ENCODE measurements at places on chromosomes 13 and 19.

DNA sequence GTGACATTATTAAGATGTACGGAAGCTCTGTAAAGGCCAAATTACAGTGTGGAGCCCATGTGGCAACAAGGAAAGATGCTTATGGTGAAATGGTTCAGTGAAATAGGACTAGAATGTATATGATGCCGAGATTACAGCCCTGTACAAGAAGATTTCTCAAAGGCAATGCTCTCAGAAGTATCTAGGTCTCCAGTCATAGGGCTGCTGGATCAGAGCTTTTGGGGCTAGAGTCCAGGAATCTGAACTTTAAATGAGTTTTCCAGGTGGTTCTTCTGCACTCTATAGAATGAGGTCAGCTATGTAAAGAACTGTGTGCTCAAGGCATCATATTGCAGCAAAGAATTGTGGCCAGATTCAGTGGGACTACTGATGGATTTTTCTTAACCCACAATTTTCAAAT, 75.4 kb upstream of the STK24 start:
- DNase-seq = no peak

DNA sequence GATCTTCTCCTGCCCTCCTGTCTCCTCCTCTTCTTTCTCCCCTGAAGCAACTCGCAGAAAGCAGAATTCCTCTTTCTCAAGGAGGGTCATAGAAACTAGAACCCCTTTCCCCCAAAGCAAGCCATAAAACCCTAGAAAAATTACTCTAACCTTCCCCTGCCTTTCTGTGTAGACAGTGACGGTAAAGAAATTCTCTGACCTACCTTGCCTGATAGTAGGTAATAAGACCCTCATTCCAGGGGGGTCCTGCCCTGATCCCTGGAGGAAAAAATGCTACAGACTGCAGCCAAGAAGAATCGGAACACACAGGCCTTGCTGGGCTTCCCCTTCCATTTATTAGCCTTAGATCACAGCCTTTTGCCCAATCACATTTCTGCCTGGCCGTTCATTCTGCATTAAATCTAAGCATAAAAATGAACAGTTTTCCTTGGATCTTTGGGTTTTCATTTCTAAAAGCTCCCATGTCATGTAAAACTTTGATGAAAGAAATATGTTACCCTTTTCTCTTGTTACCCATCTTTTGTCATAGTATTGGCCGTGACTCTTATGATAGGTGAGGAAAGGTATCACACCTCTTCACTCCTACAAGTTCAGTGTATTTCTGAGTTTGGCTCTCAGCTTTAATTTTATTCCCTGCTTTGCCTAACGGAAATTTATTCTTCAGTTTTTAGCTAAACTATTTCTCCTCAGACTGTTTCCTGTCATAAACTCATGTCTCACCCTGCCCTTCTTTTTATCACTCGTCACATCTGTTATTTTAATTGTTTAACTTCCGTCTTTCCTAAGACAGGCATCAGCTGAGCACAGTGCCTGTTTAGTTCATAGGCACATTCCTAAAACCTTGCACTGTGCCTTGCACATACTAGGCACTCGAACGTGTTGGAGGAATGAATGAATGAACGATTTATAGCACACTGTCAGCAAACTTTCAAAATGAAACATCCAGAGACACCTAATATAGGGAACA, 20.4 kb upstream of the CPB2 start:
- DNase-seq = no peak

DNA sequence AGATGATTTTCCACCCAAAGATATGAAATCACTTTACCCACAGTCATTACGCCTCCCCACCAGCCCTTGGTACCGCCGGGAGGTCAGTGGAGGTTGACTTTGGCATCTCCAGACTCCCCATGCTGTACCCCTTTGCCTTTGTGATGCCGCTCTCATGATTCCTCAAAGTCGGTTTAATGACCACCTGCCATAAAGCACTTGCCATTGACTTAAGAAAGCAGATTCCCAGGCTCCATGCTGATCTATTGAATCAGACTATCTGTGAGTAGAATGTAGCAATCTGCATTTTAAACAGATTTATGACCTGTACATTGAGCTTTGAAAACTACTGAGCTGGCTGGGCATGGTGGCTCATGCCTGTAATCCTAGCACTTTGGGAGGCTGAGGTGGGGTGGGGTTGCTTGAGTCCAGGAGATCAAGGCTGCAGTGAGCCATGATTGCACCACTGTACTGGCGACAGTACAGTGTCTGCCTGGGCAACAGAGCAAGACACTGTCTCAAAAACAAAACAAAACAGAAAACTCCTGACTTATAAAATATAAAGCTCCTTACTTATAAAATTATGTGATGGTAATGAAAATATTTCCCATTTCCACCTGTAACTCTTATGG, 235.2 kb downstream of the KLF5 start:
- no peak for DNase-seq

GRCh38 chr19:46347985-46348384, 1.1 kb downstream of the PPP5C start:
- DNase-seq = no peak

DNA sequence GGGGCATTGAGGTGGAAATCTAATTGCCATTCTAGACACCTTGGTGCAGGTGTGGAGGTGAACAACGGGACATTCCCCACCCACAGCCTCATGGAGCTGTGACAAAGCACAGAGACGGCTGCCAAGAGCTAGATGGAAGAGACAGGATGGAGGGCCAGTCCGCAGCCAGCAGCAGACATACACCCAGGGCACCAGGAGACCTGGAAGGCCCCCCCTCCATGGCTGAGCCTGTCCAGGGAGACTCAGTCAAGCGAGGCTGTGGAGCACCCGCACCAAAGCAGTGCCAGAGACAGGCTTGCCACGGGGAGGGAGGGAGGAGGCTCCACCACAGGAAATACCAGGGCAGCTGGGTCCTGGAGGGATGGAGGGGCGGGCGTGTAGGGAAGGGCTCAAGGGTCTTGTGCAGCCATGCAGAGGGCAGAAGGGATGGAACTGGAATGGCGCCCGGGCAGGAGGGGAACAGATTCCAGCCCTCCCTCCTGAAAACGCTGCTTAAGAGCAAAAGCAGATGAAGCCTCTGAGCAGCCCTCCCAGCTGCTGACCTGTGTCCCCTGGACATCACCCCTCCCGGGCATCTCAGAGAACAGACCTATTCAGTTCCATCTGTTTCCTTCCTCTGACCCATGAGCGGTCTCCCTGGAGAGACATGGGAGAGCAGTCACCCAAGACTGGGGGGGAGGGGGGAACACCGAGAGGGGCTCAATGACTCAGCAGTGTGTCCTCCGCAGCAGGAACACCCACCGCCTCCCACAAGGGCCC, 14.4 kb downstream of the EPS15L1 start:
- DNase-seq = no peak

- DNase-seq = no peak
These were observed 4.5 kb upstream of the OLFM2 start for GRCh38 chr19:9940778-9941177.

- DNase-seq = no peak
These were observed 184.0 kb upstream of the RFC3 start for GRCh38 chr13:33633701-33634545.

DNA sequence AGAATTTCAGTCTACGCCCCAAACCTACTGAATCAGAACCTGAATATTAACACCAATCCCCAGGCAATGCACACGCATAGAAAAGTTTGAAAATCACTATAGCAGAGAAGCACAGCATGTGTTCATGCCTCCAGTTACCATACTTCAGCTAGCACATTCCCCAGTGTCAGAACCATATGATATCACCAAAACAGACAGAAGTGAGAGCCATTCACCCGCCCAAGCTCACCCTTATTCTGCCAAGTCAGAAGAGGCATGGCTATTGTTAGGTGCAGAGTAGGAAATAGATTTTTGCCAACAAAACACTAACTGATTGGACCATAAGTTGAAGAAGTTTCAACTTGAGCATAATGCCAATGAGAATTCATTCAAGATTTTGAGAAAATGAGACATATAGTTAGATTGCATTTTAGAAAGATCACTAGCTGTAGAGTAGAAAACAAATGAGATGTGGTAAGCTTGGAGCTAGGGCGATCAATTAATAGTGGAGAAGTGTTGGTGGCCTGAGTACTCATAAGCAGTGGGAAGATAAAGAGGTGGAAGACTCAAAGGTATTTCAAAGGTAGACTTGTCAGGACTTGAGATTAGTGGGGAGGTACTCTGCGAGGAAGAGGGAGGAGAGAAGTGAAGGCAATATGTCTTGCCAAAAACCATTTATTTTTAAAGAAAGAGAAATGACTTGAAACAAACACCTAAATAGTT, 492.4 kb downstream of the SUCLA2 start:
- DNase-seq = no peak

DNA sequence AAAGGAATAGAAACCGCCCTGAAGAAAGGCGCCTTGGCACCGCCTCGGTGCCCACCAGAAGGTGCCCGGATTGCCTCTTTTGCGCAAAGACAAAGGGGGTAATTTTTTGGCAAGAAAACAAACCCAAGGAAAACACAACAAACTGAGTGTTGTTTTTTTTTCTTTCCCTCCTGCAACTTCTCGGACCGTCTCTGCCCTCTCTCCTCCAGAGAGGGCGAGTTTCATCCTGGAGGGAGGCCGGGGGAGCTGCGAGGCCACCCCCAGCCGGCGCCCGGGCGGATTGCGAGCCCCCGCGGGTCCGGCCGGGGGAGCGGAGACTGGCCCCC, 2.3 kb downstream of the ZNF536 start:
- DNase-seq = no peak

DNA sequence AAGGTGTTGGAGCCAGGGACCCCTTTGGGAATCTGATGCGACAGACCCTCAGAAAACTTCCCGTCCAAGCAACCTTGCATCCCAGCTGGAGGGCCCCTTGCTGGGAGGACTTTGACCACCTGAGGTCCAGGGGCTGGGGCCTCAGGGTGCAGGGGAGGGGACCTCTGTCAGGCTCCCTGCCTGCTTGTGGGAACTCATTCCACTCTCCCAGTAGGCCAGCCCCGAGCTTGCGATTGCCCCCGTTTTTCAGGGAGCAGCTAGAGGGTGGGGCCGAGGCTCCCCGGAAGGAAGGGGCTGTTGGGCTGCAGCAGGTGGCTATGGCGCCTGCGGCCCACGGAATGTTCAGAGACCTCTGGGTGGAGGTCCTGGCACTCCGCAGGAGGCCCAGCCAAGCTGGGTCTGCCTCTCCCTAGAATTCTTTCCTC, 2.8 kb downstream of the GNA11 start:
- DNase-seq = no peak

DNA sequence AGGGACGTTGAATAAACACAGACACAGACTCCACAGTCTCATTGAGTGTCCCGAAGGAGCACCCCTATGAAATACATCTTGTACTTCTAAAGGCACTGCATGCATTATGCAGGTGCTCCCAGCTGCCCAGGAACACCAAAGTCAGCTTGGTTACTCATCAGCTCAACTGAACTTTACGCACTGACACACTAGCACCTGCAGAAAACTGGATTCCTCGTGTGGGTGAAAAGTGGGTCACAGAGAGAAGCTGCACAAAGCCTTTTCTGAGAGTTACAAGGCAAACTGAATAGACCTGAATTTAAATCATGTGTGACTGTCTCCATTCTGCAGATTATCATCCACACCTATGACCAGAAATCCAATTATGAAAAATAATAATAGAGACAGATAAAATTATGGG, 527.5 kb upstream of the NBEA start:
- no peak for DNase-seq
